Upper lobe of right lung (tissue), 1 donor: ENCODE measurements at places on chromosomes 4 and X. TPM values are rescaled to one million over a fixed set of nuclear protein-coding genes. Genes with fewer than 3 reads are reported as not detected.

The TMPRSS11E gene
- total RNA-seq = not detected

- H3K4me3 ChIP-seq = no peak overlapping the region
- peaks cover 2% of the 10 kb centered on the region for H3K4me1 ChIP-seq
- no peak overlapping the region for H3K27ac ChIP-seq
- H3K27me3 ChIP-seq = no peaks in the 10 kb centered on the region
- DNase-seq = no peak
- H3K36me3 ChIP-seq = no peaks in the 10 kb centered on the region
Observed at GRCh38 chr4:67288964-67289363, 256.3 kb downstream of the CENPC start.

DNA sequence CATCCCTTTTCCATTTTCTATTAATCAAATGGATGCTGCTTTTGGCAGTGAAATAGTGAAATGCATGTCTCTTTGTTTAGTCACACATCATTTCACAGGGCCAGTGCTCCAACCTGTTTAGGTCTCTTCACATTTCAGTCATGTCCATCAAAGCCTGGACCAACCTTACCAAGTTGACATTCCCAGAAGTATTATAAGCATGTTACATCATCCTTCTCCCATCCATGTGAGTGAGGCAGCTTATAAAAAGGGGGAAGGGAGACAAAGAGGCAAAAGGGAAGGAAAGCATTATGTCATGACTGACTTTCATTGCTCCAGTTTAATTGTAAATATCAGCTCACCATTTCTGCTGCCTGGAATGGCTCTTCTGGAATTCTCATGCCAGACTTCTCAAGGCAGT, 94.4 kb downstream of the NWD2 start:
- no peaks in the 10 kb centered on the region for H3K36me3 ChIP-seq
- no peaks in the 10 kb centered on the region for H3K27me3 ChIP-seq
- no peak overlapping the region for H3K4me3 ChIP-seq
- no peak overlapping the region for H3K27ac ChIP-seq
- no peaks in the 10 kb centered on the region for H3K4me1 ChIP-seq

The HSD17B13 gene
- 1.7 TPM for total RNA-seq

- H3K4me1 ChIP-seq = peaks cover 5% of the 10 kb centered on the region
- peak; percentile 66 for DNase-seq
- H3K27ac ChIP-seq = peak overlapping the region; percentile 66
- H3K36me3 ChIP-seq = no peaks in the 10 kb centered on the region
- H3K4me3 ChIP-seq = peak overlapping the region; percentile 58
Observed at GRCh38 chr4:20253735-20254409, 2.2 kb downstream of the SLIT2 start.

GRCh38 chrX:132375941-132376340, 112.9 kb downstream of the MBNL3 start:
- H3K27ac ChIP-seq = no peak overlapping the region
- no peaks in the 10 kb centered on the region for H3K4me1 ChIP-seq
- no peak overlapping the region for H3K4me3 ChIP-seq
- DNase-seq = no peak
- H3K36me3 ChIP-seq = no peaks in the 10 kb centered on the region

The AMTN gene
- total RNA-seq = not detected

- no peaks in the 10 kb centered on the region for H3K36me3 ChIP-seq
- no peak overlapping the region for H3K27ac ChIP-seq
- no peaks in the 10 kb centered on the region for H3K4me1 ChIP-seq
- no peak overlapping the region for H3K4me3 ChIP-seq
Observed at GRCh38 chrX:13389501-13389900, 69.6 kb upstream of the ATXN3L start.

GRCh38 chrX:109393859-109394258, 88.0 kb downstream of the GUCY2F start:
- H3K27ac ChIP-seq = no peak overlapping the region
- H3K27me3 ChIP-seq = no peaks in the 10 kb centered on the region
- no peak for DNase-seq
- no peak overlapping the region for H3K4me3 ChIP-seq

GRCh38 chr4:52823702-52824092, 38.4 kb upstream of the RASL11B start:
- no peaks in the 10 kb centered on the region for H3K36me3 ChIP-seq
- H3K27me3 ChIP-seq = no peaks in the 10 kb centered on the region
- H3K4me1 ChIP-seq = no peaks in the 10 kb centered on the region
- H3K4me3 ChIP-seq = no peak overlapping the region

DNA sequence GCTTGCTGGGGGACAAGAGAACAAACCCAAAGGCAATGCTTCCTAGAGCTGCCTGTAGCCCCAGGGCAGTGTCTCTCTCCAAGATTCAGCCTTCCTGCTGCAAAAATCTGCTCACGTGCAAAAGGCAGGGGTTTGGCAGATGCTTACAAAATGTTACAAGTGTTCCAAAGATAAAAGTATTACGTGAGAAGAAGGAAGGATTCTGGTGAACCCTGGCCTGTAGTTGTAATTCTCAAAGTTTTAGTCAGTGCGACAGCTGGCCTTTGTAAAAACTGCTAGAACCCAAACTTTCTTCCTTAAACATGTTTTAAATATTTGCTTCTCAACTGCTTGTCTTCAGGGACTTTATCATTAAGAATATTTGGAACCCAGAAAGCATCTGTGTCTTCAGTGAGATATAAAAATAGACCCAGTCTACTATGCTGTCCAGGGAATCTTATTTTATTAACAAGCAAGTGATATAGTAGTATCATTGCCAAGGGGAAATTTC, 232.3 kb downstream of the FRMPD4 start:
- no peak overlapping the region for H3K27ac ChIP-seq
- no peaks in the 10 kb centered on the region for H3K4me1 ChIP-seq
- no peak for DNase-seq
- no peak overlapping the region for H3K4me3 ChIP-seq

DNA sequence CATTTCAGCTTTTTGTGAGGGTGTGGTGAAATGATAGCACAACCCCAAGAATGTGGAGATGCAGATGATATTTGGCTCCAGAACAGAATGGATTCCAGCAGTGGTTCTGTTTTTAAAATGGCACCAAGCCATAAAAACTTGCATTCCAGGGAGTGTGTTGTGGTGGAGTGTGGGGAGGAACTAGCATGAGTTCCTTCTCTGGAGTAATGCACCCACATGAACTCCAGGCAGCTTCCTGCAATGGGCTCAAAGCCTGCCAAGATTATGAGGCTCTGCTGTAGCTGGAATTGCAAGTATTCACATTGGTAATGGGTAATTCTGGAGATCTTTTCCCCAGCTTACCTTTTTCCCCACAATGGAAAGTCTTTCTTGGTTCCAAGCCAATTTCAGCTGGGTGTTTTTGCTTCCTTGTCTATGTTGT, 161.4 kb downstream of the RAB28 start:
- no peak for DNase-seq
- H3K27ac ChIP-seq = no peak overlapping the region
- no peaks in the 10 kb centered on the region for H3K4me1 ChIP-seq
- H3K4me3 ChIP-seq = no peak overlapping the region
- H3K36me3 ChIP-seq = no peaks in the 10 kb centered on the region

DNA sequence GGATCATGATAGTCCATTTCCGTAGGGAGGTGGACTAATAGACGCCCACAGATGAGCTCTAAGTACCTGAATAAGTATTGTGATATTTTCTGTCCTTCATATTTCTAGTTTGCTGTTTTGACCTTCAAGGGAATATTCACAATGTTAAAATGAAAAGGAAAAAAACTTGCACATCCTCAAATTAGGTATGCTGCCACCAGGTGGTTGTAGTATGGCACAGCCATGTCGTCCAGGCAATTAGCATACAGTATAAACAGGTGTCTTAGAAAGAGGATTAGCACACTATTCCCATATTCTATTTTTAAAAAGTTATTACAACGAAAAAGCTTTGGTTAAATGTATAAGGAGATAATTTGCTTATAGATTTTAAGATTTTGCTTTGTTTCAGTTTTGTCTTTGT, 802.0 kb downstream of the RPA4 start:
- no peaks in the 10 kb centered on the region for H3K4me1 ChIP-seq
- no peaks in the 10 kb centered on the region for H3K36me3 ChIP-seq
- H3K27ac ChIP-seq = no peak overlapping the region
- H3K27me3 ChIP-seq = no peaks in the 10 kb centered on the region
- H3K4me3 ChIP-seq = no peak overlapping the region
- DNase-seq = no peak

- no peak overlapping the region for H3K4me3 ChIP-seq
- no peaks in the 10 kb centered on the region for H3K27me3 ChIP-seq
- no peaks in the 10 kb centered on the region for H3K36me3 ChIP-seq
- no peaks in the 10 kb centered on the region for H3K4me1 ChIP-seq
Observed at GRCh38 chr4:52367282-52367830, 291.7 kb downstream of the USP46 start.

GRCh38 chr4:8419222-8420041, 21.1 kb downstream of the ACOX3 start:
- H3K4me1 ChIP-seq = peaks cover 12% of the 10 kb centered on the region
- no peak overlapping the region for H3K4me3 ChIP-seq
- no peak for DNase-seq
- H3K36me3 ChIP-seq = peaks cover 17% of the 10 kb centered on the region
- no peaks in the 10 kb centered on the region for H3K27me3 ChIP-seq

GRCh38 chrX:17519358-17519757, 144.4 kb downstream of the NHS start:
- no peaks in the 10 kb centered on the region for H3K4me1 ChIP-seq
- no peaks in the 10 kb centered on the region for H3K27me3 ChIP-seq
- H3K27ac ChIP-seq = no peak overlapping the region
- no peak overlapping the region for H3K4me3 ChIP-seq
- no peaks in the 10 kb centered on the region for H3K36me3 ChIP-seq

- DNase-seq = no peak
- no peak within 1 kb of the TSS for H3K4me3 ChIP-seq
- H3K27me3 ChIP-seq = no peaks in the 10 kb centered on the region
- no peaks in the 10 kb centered on the region for H3K36me3 ChIP-seq
- no peaks in the 10 kb centered on the region for H3K4me1 ChIP-seq
- H3K27ac ChIP-seq = no peak within 1 kb of the TSS
Observed at GRCh38 chrX:106903291-106903824, at the start of gene RIPPLY1. TSS of gene RIPPLY1 (minus strand) at chrX:106903341. CDS start at chrX:106903287, 54 bp downstream.

DNA sequence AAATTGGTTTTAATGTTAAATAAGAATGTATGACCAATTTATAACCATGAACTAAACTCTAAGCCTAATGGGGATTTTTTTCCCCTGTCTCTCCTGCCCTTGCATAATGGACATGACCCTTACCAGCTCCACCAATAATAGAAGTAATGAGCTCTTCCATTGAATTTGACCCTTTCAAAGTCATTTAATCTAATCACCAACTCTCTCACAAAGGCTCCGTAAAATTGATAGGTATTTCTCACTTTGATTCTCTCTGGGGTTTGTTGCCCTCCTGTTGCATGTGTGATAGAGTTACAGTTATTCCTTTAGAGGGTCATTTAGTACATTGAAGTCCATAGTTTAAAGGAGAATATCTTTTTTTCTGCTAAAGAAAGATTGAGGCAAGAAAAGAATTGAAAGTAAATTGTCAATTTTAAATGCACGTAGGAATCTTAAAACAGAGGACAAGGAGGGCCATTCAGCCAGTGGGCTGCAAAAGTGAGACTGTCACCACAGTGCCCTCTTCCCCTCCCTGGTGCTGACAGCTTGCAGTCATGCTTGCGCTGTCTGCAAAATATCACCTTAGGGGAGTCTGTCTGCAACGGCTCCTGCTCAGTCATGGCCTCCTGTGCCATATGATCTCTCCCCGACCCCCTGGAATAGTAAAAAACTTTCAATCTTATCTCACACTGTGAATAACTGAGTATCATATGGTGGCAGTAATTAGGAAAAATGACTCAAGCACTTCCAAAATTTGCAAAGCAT, 307.5 kb upstream of the GNPDA2 start:
- H3K36me3 ChIP-seq = no peaks in the 10 kb centered on the region
- no peak overlapping the region for H3K4me3 ChIP-seq
- no peak for DNase-seq

The STOX2 gene
- 12.9 TPM for total RNA-seq

The FRMPD4 gene
- 0.29 TPM for total RNA-seq

The TACC3 gene
- 13.3 TPM for total RNA-seq

The NWD2 gene
- total RNA-seq = not detected

The GALNT7 gene
- 22.3 TPM for total RNA-seq

The LIN54 gene
- total RNA-seq = 9.8 TPM

The GPR173 gene
- 1.3 TPM for total RNA-seq

DNA sequence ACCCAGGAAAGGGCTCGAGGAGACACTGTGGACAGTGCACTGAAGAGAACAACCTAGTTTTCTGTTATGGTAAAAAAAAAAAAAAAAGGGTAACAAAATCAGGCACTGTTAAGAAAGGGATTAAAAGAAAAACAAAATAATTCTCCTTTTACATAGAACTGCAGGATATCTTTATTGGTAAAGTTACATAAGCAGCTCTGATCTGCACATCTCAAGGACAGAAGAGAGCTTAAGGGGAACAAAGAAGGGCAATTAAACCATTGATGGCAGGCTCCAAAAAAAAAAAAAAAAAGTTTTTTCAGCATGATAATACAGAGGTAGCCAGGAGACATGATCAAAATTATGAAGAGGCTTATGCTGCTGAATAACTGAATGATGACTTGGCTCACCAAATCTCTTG, 85.0 kb downstream of the HDAC8 start:
- H3K4me3 ChIP-seq = no peak overlapping the region
- no peaks in the 10 kb centered on the region for H3K4me1 ChIP-seq
- no peak overlapping the region for H3K27ac ChIP-seq
- DNase-seq = no peak
- no peaks in the 10 kb centered on the region for H3K27me3 ChIP-seq

The MAP3K15 gene
- total RNA-seq = 2.1 TPM

DNA sequence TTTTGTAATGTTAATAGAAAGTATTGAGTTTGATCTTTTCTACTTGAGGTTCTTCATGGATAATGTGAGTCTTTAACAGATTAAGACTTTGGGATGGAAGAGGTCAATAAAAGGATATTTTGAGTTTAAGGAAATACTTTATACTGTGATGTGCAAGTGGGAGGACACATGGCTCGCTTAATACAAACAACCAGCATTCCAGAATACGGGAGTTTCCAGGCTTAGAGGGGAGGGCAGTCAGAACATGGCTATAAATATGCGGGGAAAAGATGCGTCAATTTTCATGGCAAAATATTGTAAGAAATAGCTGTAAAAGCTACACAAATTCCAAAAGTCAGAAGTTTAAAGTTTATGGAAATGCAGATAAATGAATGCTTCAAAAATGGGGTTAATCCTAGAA, 192.3 kb downstream of the AASDH start:
- no peaks in the 10 kb centered on the region for H3K4me1 ChIP-seq
- H3K36me3 ChIP-seq = no peaks in the 10 kb centered on the region
- no peak overlapping the region for H3K4me3 ChIP-seq
- no peak overlapping the region for H3K27ac ChIP-seq
- no peak for DNase-seq

The CCDC110 gene
- total RNA-seq = 0.75 TPM

GRCh38 chr4:55397520-55398321, 2.0 kb downstream of the TMEM165 start:
- H3K27me3 ChIP-seq = no peaks in the 10 kb centered on the region
- peaks cover 24% of the 10 kb centered on the region for H3K36me3 ChIP-seq
- H3K27ac ChIP-seq = peak overlapping the region; percentile 98

The EDNRA gene
- 28.3 TPM for total RNA-seq

- H3K4me1 ChIP-seq = peaks cover 10% of the 10 kb centered on the region
- no peak overlapping the region for H3K4me3 ChIP-seq
- no peak overlapping the region for H3K27ac ChIP-seq
Observed at GRCh38 chr4:173527103-173527891, 2.7 kb downstream of the HAND2 start.

The C4orf51 gene
- not detected for total RNA-seq

The OTC gene
- total RNA-seq = 1.7 TPM
